NCI-H146 (cell line): ENCODE measurements at places on chromosomes 5 and 9.

- no peak for DNase-seq
Observed at GRCh38 chr5:37858250-37858649, 18.4 kb upstream of the GDNF start.

- no peak for DNase-seq
Observed at GRCh38 chr9:89218040-89218928, 39.7 kb upstream of the SHC3 start.

- no peak for DNase-seq
Observed at GRCh38 chr5:106380736-106381135, 1290.0 kb downstream of the EFNA5 start.

DNA sequence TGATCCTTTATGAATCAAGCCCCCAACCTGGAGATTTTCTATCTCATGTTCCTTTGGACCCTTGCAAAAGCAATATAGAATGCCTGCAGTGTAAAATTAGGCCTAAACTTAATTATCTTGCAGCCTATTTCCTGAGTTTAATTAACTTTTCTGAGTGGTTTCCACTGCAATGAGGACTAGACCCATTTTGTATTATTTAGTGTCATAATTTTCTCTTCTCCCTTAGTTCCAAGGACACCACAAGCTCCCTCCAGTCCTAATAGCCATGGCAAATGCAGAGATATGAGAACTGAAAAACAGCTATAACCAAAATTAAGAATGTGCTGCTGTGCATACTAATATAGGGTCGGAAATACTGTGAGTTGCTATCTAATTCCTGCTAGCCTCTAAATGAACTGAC lies 90.9 kb upstream of the GRAMD2B start:
- DNase-seq, result no peak

- no peak for DNase-seq
Observed at GRCh38 chr5:68518286-68518685, 302.7 kb downstream of the PIK3R1 start.

GRCh38 chr5:173114536-173114935 lies 29.8 kb upstream of the BNIP1 start:
- no peak for DNase-seq

DNA sequence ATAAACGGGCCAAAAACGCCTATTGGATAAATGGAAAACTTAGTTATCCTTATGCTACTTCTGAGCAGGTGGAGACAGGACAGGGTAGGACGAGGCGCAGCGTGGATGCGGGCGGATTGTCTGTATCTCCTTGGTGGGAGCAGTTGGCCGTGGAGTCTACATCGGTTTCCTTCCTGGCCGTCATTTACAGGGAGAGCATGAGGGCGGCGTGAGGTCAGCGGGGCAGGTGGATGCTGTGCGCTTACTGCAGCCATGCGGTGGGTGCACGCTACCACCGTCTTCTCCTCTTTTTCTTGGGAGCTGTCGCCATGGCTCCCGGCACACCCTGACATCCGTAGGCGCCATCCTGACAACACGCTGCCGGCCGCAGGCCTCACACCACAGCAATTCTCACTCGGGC lies 121.3 kb downstream of the ADAMTS2 start:
- no peak for DNase-seq

- no peak for DNase-seq
Observed at GRCh38 chr5:71974165-71974564, 133.1 kb upstream of the MAP1B start.

GRCh38 chr5:83917261-83917908 lies 196.7 kb upstream of the HAPLN1 start:
- no peak for DNase-seq

DNA sequence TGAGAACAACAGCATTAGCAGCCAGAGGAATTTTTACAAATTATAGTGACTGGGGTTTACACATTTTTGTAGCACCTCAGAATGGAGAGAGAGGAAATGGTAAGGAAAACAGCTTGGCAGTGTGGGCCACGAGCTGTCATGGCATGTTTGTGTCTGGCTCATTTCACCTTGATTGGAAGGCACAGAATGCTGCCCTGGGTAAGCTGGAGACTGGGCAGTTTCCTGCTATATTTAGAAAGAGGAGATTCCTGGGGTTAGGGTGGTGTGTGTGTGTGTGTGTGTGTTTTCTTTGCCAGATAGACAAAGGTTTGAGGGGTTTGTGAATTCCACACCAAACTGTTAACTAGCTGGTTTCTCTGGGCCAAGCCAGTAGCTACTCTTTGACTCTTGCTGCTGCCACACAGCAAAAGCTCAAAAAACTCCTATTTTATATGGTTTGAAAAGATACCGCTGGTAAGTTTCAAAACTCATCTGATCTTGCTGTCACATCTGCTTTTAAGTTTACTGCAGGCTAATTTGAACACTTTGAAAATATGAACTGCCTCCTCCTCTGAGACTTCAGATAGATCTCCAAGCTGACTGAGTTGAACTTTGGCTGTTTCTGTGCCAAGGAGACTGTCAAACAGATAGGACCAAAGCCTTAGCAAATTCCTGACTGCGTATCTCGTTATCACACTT lies 9.1 kb downstream of the ARHGAP26 start:
- no peak for DNase-seq

DNA sequence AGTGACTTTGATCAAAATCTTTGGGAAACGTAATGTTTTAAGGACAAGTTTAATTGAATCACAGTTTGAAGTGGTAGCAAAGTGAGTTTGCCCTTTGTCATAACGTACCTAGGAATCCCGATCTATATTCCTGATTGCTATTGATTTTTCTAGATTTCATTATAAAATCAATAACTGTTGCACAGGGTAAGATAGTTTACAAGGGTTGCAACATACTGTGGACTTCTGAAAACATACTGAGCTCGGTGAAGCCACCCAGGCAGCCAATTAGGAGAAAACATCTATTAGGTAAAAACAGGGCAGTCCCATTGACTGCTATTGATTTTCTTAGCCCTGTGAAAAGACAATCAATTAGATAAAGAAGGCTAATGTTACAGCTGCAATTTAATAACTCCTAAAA lies 659.9 kb downstream of the ISL1 start:
- peak; percentile 100 for DNase-seq

GRCh38 chr5:135194126-135194488 lies 160.1 kb upstream of the PITX1 start:
- DNase-seq, result no peak

DNA sequence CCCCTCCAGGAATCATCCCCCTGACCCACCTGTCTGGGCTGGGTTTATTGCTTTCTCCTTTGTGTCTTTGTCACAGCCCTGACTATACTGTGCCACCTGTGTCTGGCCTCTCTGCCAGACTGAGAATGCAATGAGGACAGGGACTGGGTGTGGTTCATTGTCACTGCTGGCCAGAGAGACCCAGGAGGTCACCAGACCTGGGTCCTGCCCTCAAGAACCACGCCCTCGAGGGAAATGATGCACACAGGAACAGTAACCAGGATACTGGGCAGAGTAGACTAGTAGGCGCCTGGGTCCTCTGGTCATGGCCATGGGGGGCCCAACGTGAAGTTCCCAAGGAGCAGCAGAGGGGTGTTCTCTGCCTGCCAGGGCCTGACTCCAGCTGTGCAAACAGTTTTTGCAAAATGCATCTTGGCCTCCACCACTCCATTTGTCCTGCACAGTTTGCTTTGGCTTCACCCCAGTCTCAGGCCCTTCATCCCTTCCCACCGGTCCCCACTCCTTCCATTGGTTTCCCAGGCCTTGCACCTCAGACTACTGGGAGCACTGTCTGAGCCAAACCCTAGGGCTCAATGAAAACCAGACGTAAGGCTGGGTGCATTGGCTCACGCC lies 17.8 kb downstream of the RGS3 start:
- DNase-seq, result peak; percentile 89

- DNase-seq, result peak; percentile 8
Observed at GRCh38 chr5:116576053-116576713, 1.6 kb upstream of the SEMA6A start.

- no peak for DNase-seq
Observed at GRCh38 chr9:80447876-80448275, 876.1 kb downstream of the TLE4 start.

GRCh38 chr9:97072285-97072776 lies 33.4 kb upstream of the CTSV start:
- DNase-seq, result no peak
